Activated CD4-positive, CD25-positive, alpha-beta regulatory T cell (primary cell): ENCODE measurements at places on chromosomes 16 and 17.

DNA sequence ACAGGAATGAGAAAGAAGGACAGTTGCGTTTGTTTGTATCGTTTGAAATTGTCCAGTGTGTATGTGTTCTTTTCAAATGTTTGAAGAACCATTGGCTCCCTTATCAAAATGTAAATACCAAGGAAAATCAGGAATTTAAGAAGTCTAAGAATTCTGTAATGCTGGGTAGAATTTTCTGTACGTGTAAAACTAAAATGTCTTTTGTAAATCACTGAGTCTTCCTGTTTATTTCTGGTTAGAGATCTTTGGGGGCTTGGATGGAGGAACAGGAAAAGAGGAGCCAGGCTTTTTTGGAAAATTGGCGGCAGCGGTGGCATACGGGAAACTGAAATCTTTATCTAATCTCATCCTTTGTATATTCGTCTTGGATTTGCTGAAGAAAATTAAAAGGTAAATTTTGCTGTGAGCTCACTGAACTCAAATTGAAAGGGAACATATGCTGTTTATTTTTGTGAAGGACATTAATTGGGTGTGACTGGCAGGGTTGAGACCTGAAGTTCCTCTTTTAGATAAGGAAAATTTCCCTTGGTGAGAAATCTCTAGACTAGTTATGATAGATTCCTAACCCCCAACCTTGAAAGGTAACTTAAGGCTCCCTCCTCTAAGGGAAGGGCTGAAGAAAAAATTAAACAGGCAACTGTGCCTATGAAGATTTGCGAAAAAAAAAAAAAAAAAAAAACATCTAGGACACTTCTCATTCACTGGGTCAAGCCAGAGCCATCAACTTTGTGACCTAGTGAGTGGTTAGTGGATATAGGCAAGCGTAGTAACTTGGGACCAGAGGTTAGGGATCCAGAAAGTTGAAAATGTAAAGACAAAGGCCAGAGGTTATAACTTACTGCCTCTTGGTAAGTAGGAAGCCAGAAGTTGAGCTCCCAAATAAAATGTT is 10.8 kb downstream of the TAT start:
- DNase-seq: no peak

- peak; percentile 45 for DNase-seq
These were observed 58.5 kb upstream of the CREBBP start for GRCh38 chr16:3938843-3939624.

DNA sequence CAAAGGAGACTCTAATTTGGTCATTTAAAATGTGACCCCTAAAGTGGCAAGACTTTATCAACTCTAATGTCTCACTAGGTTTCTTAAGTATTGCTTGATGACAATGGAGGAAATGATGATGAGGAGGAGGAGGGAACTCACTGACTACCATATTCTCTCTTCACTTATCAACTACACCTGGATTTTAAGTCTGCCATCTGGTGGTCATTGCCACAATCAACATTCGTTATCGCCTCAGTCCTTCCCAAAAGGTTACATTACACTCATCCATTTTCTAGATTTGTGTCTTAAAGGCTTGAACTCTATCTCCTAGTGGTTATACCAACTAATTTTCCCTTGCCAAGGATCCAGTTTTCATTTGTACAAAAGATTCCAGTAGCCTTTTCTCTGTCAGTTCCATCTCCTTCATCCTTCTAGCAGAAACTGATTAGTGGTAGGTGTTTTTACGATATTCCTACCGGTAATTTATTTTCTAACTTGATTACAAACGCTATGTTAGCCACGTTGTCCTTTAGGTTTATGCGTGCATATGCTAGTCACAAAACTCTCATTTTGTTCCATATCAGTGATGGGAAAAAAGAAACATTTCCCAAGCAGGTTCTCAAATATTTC is 114.6 kb upstream of the NOG start:
- DNase-seq: no peak

GRCh38 chr16:84514874-84515835 is 10.7 kb upstream of the MEAK7 start:
- DNase-seq: peak; percentile 37

GRCh38 chr16:2471016-2471652 is at the start of gene NTN3:
Gene NTN3, plus strand, starts transcription at chr16:2471297. Its CDS starts 405 bp downstream, at chr16:2471702.
- no peak for DNase-seq

DNA sequence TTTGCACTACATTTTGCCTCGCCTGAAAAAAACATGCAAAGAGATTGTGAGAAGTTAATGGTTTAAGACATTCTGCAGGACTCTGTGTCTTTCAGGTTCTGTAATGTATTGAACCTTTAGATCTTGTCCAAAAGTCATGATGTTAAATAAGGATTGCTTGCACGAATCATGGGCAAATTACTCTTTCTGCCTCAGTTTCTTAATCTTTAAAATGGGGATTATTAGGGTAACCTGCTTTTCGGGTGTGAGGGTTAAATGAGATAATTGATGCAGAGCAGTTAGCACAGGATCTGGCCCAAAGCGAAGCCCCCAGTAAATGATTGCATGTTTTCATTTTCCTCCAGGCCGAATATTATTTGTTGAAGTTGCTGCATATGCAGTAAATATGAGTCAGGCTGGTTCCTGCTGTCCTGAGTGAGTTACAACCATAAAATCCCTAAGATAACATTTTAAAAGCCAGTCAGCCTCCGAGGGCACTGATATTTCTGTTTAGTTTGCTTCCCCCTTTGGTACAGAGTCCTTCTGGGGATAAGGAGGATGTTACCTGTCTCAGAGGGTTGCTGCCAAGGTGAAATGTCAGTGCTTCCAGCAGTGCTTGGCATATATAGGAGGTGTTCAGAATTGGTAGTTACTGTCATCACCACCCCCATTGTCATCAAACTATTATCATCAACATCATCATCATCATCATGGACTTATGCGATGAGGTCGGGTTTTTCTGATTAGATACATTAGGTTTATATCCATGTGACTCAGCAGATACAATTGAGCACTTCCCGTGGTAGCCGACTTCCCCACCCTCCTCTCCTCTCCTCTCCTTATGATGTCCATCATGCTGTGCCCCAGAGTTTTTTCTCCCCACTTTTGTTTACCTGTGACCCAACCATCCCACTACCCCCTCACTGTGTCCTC is 20.6 kb upstream of the ARHGAP17 start:
- no peak for DNase-seq

DNA sequence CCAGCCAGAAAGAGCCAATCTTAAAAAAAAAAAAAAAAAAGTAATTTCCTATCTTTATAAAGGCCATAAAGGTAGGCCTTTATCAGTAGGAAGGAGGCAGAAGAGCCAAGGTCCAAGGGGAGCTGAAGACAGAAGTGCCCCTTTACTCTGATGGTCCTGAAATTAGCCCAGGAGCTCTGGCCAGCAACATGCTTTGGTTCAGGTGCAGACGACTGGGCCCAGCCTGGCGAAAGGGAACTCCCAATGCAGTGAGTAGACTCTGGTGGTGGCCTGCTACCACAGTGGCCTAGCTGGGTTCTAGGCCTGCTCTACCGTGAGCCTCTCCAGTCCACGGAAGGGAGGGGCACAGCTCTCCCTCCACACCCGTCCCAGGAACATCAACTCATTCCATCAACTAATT is 23.1 kb upstream of the MEIOB start:
- DNase-seq: no peak
